Lower lobe of right lung (tissue), 2 donors: ENCODE measurements at places on chromosomes 7 and 10. TPM values are rescaled to one million over a fixed set of nuclear protein-coding genes. Genes with fewer than 3 reads are reported as not detected.

Gene RET
- total RNA-seq: 0.68 TPM

- no peak for DNase-seq
- H3K27ac ChIP-seq: no peak overlapping the region
- H3K27me3 ChIP-seq: no peaks in the 10 kb centered on the region
- no peaks in the 10 kb centered on the region for H3K4me1 ChIP-seq
- no peaks in the 10 kb centered on the region for H3K36me3 ChIP-seq
These were observed 178.0 kb downstream of the MDFIC start for GRCh38 chr7:115099906-115100305.

Gene RASA4B
- total RNA-seq: 22.6 TPM

Gene DKK1
- total RNA-seq: 2.5 TPM
